ENCODE measurements at places on chromosomes 3 and 15.
A peak's percentile ranks its signal among the peaks of the same experiment; 100 is the strongest.

GRCh38 chr3:101478980-101479379 is 34.0 kb downstream of the SENP7 start:
- no peak for DNase-seq

DNA sequence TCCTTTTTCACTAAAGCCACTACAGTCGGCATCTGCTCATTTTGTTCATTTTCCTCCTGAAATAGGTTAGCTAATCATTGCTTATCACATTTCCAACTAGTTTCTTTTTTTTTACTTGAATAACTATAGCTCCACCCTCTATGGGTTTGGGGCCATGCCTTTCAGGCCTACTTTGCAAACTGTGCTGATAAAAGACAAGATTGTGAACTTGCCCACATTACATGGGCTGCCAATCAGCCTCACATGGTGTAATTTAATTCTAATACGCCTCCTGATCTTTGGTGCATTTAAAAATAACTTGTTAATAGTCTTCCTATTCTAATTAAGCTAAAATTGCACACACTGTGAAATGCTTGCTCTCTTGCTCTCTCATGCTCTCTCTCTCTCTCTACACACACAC is 90.5 kb downstream of the TGFBR2 start:
- DNase-seq = no peak

GRCh38 chr15:65286069-65286703 is 497 bp downstream of the PARP16 start:
- peak; percentile 15 for DNase-seq

- DNase-seq = no peak
Measured at GRCh38 chr3:24344784-24345439, 149.7 kb downstream of the THRB start.

GRCh38 chr3:123028233-123028828 is 768 bp upstream of the SEMA5B start:
- DNase-seq = peak; percentile 73
